ENCODE measurements at places on chromosomes 4 and X.

GRCh38 chrX:40446921-40447320, 133.8 kb upstream of the ATP6AP2 start:
- no peak for DNase-seq

DNA sequence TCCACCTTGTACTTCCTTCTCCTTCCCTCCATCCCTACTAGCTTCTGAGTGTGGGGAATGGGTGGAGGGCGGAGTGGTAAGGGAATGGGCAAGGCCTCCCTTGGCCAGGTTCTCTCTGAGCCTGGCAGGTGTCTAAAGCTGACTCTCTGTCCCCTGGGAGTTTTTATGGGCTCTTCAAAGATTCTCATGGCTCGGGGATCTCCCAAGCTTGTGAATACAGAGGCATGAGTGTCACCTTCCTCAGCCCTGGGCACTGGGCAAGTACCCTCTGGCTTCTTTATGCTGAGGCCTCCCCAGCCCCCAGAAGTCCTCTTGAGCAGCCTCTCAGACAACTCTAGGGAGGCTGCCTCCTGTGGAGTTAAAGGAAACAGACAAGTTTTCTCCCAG, 32.5 kb upstream of the DDX3X start:
- DNase-seq: no peak

DNA sequence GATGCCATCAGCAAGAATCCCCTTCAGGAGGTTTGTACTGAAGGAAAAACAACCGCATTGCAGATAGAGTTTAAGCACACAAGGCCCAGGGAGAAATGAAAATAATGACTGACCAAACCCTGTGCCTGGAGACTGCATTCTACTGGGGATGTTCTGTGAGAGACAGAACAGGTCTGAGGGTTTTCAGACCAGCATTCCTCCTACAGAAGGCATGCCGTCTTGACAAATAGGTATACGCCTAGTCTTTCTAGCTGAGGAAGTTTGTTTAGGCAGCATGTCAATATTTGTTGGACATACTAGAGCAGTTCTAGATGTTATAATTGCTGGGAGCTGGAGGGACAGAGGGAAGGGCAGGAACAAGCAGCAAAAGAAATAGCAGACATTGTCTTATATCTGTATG, 68.4 kb upstream of the SCOC start:
- no peak for DNase-seq

DNA sequence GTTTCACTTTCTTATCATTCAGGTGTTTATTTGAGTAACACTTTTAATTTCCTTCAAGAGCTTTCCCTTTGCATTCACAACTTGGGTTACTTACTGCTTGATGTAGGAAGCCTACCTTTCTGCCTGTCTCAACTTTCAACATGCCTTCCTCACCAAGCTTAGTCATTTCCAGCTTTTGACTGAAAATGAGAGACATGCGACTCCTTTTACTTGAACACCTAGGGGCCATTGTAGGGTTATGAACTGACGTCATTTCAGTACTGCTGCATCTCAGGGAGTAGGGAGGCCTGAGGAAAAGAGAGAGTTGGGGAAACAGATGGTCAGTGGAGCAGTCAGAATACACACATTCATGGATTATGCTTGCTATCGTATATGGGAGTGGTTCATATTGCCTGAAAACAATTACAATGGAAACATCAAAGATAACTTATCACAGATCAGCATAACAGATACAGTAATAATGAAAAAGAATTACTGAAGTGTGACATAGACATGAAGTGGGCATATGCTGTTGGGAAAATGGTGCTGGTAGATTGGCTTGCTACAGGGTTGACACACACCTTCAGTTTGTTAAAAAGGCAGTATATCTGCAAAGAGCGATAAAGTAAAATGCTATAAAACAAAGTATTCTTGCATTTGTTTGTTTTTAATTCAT, 25.7 kb downstream of the USP53 start:
- DNase-seq: no peak

GRCh38 chrX:1932231-1932630, 317.4 kb downstream of the ASMT start:
- no peak for DNase-seq

GRCh38 chr4:10421344-10422055, 35.7 kb downstream of the ZNF518B start:
- DNase-seq: no peak

GRCh38 chr4:12071316-12071715, 642.6 kb upstream of the HS3ST1 start:
- no peak for DNase-seq

DNA sequence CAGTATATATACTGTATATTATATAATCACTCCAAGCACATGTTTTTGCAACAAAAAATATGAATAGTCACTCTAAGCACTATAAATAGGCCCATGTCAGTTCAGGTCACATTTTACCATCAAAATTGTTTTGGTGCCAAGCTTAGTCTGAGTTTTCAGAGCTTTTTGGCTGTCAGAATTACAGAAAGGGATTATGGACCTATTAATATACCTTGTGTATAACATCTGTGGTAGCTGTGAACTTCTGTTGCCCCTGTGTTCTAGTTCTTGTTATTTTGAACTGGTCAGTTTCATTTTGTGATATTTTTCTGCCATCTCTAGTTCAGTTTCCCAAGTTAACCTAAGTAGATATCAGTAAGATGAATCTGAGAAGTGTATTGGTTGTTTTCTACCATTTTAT, 22.9 kb downstream of the EXOC1 start:
- DNase-seq: no peak

- DNase-seq: no peak
These were observed 25.3 kb upstream of the SOD3 start for GRCh38 chr4:24770032-24770584.

GRCh38 chrX:120140293-120140981, 18.0 kb upstream of the RHOXF2 start:
- DNase-seq: no peak

DNA sequence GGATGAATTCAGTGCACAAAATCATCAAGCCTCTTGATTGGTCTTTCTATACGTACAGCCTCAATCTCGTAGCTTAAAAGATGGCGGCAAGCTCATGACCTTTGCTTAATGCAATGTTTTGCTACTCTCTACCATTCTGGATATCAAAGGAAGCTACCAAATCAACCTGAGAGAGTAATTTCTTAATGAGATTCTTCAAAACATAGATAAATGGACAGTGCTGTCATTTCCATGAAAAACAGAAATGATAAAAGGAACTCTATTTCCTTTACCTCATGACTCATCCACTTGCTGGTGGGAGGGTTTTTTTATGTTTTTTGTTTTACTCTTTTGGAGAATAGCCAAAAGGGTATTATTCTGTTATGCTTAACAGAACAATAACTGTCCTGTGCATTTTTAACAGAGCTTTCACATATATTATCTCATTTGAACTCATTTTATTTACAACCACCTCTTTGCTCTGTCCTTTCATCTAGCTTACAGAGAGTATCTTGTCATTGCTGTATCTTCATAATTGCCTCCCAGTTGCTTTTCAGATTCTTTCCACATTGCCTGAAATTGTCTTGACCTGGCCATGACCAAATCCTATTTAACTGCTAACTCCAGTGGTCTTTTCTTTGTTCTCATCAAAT, 138.6 kb upstream of the GPR101 start:
- DNase-seq: no peak

- DNase-seq: no peak
These were observed 680.7 kb upstream of the BOD1L1 start for GRCh38 chr4:14308229-14308651.

DNA sequence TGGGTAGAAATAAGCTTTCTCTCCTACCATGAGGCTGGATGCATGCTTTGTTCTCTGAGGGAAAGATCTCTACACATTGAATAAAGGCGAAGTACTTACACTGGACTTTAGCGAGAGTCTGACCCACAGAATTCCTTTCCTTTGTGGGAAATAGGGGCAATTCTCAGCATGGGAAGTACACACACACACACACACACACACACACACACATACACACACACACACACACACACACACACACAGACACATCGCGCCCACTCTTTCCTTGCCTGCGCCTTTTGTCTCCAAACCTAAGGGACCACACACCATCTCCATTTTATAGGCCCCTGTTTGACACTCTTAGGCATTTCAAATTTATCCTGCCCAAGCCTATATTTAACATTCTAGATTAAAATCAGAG, 83.8 kb downstream of the LUZP4 start:
- no peak for DNase-seq

GRCh38 chrX:153496590-153496959, 1.8 kb downstream of the BGN start:
- no peak for DNase-seq

All from stimulated activated CD8-positive, alpha-beta memory T cell treated with anti-CD3 and anti-CD28 coated beads, Interleukin-15, amount 100 ng/mL, for 1 hour (primary cell).